CD4-positive, alpha-beta T cell treated with Interleukin-4 for 4 hours (primary cell): ENCODE measurements at places on chromosomes 3 and 15.

DNA sequence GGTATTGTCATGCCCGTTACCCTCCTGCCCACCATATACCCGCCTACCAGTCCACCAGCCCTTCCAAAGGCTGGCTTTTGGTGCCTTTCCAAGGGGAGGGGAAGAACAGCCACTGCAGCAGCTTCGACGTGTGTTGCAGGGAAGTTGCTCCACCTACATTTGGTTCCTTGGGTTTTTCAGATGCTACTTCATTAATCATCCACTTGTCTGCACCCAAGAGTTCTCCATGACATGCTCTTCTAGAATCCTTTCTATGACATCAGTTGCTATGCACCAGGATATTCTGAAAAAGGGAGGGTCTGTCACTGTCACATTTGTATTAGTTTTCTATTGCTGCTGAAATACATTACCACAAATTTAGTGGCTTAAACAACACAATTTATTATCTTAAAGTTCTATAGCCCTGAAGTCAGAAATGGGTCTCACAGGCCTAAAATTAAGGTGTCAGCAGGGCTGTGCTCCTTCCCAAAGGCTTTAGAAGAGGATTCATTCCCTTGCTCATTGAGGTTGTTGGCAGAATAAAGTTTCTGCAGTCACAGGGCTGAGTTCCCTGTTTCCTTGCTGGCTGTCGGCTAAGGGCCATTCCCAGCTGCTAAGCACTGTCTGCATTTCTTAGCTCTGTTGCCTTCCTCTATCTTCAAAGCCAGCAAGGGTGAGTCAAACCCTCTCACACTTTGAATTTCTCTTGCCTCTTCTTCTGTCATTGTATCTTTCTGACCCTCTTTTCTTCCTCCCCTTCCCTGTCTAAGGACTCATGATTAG lies at the start of gene LYZL4:
TSS of gene LYZL4 (minus strand) at position 241 of the 762 bp plus-strand sequence. CDS start 3,359 bp downstream, outside the sequence.
- DNase-seq, result no peak

GRCh38 chr3:99317201-99317600 lies 321.2 kb upstream of the COL8A1 start:
- no peak for DNase-seq

- DNase-seq, result no peak
Measured at GRCh38 chr3:130582457-130583153, 65.6 kb downstream of the COL6A6 start.

DNA sequence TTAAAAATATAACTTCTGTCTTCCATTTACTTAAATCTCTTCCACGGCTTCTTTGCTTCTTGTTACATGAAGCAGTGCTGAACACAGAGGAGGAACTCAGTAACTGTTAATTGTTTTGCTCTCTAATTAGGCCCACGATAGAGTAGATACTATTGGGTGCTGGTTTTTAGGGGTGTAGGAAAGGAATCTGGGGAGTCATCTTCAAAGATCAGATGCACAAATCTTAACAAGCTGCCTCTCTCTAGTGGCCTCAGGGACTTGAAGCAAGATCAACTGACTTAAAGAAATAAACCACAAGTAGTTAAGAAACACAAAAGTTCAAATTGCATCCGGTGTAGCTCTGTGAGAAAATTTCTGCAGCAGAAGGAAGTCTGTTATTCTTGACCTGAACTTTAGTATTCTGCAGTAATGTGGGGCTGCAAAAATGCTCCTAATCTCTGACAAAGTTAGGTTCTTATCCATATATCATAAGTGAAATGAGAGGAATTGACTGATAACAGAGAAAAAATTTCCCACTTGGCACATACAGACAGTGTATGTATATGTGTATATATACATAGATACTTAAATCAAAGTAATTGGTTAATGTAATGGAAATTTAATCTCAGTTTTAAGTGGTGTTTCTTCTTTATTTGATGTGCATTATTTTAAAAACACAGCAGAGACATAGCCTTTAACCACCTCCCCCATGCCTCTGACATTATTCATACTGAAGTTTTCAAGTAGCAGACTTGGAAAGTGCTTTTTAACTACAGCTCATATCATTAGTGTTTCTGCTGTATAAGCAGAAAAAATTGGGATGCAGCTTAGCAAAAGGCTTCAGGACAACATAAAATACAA lies 51.8 kb downstream of the CHST2 start:
- peak; percentile 42 for DNase-seq

DNA sequence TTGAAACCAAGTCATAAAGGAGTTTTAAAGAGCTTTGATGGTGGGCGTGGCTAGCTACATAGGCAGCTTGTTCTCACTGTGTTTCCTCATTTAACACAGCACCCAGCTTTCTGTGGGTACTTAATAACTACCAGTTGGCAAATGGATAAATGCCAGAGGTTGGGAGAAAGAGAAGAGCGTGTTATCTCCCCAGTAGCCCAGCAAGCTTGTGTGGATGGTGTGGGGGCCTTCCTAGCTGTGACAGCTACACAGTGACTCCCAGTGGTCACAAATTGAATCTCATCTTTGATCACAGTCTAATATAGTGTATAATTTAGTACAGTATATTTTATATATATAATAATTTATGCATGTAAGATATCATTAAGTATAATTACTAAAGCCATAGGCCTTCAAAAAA lies 984.1 kb downstream of the EPHA3 start:
- no peak for DNase-seq

DNA sequence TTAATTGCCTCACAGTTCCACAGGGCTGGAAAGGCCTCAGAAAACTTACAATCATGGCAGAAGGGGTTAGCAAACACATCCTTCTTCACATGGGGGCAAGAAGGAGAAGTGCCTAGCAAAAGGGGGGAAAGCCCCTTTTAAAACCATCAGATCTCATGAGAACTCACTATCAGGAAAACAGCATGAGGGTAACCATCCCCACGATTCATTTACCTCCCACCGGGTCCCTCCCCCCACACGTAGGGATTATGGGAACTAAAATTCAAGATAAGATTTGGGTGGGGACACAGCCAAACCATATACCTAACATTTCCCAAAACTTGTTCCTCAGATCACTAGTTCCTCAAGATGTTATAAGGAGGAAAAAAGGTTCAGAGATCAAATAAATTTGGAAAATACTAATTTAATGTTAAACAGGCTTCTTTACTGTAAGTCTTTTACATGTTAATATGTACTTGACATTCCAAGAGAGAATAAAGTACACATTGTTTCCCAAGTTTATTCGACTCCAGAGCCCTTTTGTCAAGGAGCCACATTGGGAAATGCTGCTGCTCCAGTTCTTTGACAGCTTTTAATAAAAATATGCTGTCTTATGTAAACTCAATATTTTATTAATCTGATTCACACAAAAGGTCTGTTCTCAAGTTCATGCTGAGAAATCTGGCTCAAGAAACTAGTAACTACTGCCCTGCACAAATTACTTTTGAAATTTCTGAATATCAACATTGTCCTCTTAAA lies 17.8 kb downstream of the HERC1 start:
- DNase-seq, result no peak

- DNase-seq, result no peak
Measured at GRCh38 chr15:49589030-49589429, 31.6 kb downstream of the FAM227B start.

- DNase-seq, result no peak
Measured at GRCh38 chr3:10609134-10609533, 103.7 kb upstream of the ATP2B2 start.

GRCh38 chr3:185549122-185549521 lies 3.3 kb downstream of the LIPH start:
- no peak for DNase-seq
